H9 (cell line): ENCODE measurements at places on chromosomes 1 and 21. TPM values are rescaled to one million over a fixed set of nuclear protein-coding genes. Genes with fewer than 3 reads are reported as not detected.

CYP4A22 gene
- total RNA-seq: not detected in 2 replicates

LCE1B gene
- not detected in 2 replicates for total RNA-seq

ST6GALNAC5 gene
- 3.3 and 3.8 TPM in 2 replicates for total RNA-seq

NTNG1 gene
- 1.0 and 1.5 TPM in 2 replicates for total RNA-seq

KISS1 gene
- 0.59 and 0.68 TPM in 2 replicates for total RNA-seq

TOMM40L gene
- 12.8 and 13.5 TPM in 2 replicates for total RNA-seq

ERVH48-1 gene
- 234 and 238 TPM in 2 replicates for total RNA-seq

SLC44A3 gene
- 4.8 and 5.5 TPM in 2 replicates for total RNA-seq

PROX1 gene
- total RNA-seq: 0.72 and 0.83 TPM in 2 replicates

DPH2 gene
- total RNA-seq: 74.4 and 79.6 TPM in 2 replicates

SSX2IP gene
- total RNA-seq: 19.0 and 19.6 TPM in 2 replicates

KRTAP19-1 gene
- total RNA-seq: not detected in 2 replicates

SPRR1A gene
- total RNA-seq: not detected in 2 replicates

GFI1 gene
- 0.11 TPM in 1 of 2 replicates, not detected in the other for total RNA-seq

LHX8 gene
- not detected in 2 replicates for total RNA-seq

GJA8 gene
- not detected in 2 replicates for total RNA-seq

OR2M3 gene
- total RNA-seq: not detected in 2 replicates

IVL gene
- not detected in 2 replicates for total RNA-seq

GJB3 gene
- 0.96 and 1.1 TPM in 2 replicates for total RNA-seq

ZNF697 gene
- total RNA-seq: 17.4 and 17.9 TPM in 2 replicates
